ENCODE measurements at places on chromosomes 11 and 22. TPM values are rescaled to one million over a fixed set of nuclear protein-coding genes. Genes with fewer than 3 reads are reported as not detected.

GRCh38 chr11:74630043-74630442 lies 37.7 kb downstream of the POLD3 start:
- DNase-seq, result no peak

DNA sequence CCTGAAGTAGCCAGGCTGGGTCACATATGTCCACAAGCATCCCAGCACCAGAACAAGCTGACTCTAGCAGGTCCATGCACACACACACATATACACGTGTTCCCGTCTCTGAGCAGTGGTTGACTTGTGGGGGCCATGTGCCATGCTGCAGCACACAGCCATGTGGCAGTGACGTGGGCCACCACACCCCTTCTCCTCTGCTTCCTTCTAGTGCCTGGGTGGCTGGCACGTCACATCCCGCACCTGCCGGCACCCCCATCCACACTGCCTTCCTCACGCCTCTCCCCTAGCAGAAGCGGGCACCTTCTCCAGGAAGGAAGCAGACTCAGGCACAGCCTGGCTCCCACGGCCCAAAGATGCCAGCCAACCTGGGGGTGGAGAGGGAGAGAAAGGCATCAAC lies 9.5 kb downstream of the SYT7 start:
- DNase-seq, result peak; percentile 57

DNA sequence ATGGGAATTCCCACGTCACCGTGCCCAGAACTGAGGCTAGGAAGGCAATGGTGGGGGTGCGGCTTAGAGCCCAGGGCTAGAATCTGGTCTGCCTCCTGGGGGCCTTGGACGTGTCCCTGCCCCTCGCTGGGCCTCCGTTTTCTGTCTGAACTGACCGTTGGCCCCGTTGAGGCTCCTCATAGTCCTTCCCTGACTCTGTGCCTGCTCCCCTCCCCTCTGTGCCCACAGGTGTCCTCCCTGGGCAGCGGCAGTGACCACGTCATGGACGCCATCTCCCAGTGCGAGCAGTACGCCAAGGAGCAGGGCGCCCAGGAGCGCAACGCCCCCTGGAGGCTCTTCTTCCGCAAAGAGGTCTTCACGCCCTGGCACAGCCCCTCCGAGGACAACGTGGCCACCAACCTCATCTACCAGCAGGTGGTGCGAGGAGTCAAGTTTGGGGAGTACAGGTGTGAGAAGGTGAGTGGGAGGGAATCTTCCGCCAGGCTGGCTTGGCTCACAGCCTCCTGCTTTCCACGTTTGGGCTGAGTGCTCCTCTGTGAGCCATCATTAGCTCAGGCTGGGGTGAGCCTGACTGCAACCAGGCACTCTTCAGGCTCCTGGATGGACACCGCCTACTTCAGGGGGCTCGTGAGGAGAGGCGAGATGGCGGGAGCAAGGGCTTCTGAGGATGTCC lies 63.9 kb downstream of the MYO7A start:
- DNase-seq, result no peak

DNA sequence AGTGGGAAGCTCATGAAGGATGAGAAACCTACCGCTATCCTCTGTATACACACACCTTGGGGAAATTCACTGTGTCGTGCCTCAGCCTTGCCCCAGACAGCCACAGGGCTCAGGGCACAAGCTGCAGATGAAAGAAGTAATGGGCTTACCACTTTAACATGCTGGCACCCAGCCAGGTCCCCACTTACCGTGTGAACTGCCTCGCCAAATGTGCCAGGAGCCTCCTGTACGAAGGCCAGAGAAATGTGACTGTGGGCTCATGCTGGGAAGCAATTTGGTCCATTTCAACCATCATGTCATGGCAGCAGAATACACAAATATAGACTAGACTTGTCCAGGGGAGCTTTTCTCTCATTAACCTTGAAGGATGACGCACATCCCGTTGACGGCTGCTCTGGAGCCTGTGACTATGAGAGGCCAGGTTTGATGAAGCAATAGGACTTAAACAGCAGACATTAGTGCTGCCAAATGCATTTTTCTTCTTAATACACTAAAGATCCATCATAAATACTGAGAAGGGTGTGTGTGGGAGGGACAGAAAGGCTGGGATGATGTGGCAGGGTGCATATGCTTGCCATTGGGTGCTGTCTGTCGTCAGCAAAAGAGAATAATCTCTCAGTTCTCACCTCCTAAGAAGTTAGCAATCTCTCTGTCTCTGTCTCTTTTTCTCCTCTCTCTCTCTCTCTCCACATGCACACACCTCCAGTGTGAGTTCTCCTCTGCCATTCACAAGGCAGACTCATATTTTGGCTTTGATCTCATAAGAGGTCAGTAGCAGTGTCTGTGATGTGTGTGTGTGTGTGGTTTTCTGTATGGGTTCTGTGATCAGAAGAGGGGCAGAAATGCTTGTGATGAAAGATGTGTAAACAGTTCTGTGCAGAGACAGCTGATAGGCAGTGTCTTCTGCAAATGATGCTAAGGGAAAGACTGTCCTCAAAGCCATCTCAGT lies 142.4 kb downstream of the KIRREL3 start:
- DNase-seq, result no peak

Gene CELSR1
- 4.1 TPM for total RNA-seq

Gene PATE2
- total RNA-seq, result 1.6 TPM

Measured in occipital lobe (tissue), 3 donors.